ENCODE measurements at places on chromosomes 12 and 14. TPM values are rescaled to one million over a fixed set of nuclear protein-coding genes. Genes with fewer than 3 reads are reported as not detected.

The GPRC5A gene
- total RNA-seq: 23.4 TPM

The PRB2 gene
- not detected for total RNA-seq

The PIK3C2G gene
- 0.09 TPM for total RNA-seq

The NTN4 gene
- 20.5 TPM for total RNA-seq

The IFT43 gene
- 44.9 TPM for total RNA-seq

The COL2A1 gene
- total RNA-seq: not detected

The CD163 gene
- total RNA-seq: 252 TPM

The E2F7 gene
- 0.24 TPM for total RNA-seq

The KRT77 gene
- not detected for total RNA-seq

The POTEM gene
- not detected for total RNA-seq

The RTN1 gene
- total RNA-seq: 13.1 TPM

The GSC gene
- total RNA-seq: 0.97 TPM

The SLC4A8 gene
- 1.4 TPM for total RNA-seq

The MANSC4 gene
- total RNA-seq: not detected

The KLHL33 gene
- total RNA-seq: 1.2 TPM

The BEST3 gene
- not detected for total RNA-seq

The TAS2R42 gene
- total RNA-seq: not detected

The RPL10L gene
- total RNA-seq: not detected

The CLMN gene
- total RNA-seq: 9.4 TPM

The BDKRB1 gene
- total RNA-seq: 0.24 TPM

The NRXN3 gene
- total RNA-seq: 14.3 TPM

The MYL2 gene
- not detected for total RNA-seq

The SRGAP1 gene
- 11.2 TPM for total RNA-seq

Data from posterior vena cava (tissue), 2 donors.